Liver (tissue), 10 donors: ENCODE measurements at places on chromosomes 4 and X. TPM values are rescaled to one million over a fixed set of nuclear protein-coding genes. Genes with fewer than 3 reads are reported as not detected.
A peak's percentile ranks its signal among the peaks of the same experiment; 100 is the strongest.

DNA sequence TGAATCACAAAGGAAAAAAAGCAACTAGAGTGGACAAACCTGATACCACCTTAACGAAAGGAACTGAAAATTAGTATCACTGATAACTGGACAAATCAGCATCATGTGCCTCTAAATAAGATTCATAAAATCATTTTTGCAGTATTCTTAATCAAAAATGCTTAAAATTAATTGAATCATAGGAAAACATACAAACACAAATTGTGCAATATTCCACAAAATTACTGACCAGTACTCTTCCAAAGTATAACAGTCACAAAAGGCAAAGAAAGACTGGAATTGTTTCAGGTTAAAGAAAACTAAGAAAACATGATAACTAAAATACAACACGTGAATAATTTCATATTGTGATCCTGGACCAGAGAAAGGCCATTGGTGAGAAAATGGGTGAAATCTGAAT is 27.1 kb downstream of the FBXW7 start:
- DNase-seq: no peak

DNA sequence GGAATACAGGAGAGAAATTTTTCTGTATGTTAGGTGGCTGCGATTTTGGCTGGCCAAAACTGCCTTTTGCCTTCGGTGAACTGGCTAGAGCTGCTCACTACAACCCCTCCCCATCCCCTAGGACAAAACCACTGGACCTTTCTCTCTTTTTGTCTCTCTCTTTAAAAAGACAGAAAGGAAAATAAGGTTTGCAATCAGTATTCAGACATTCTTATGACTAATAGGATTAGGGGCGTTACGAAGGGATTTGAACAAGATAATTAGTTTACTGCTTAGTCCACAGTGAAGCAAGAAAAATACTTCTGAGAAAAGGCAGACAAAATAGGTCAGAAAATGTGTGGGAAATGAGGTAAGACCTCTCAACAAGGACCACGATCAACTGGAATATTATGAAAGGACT is 180.4 kb downstream of the SLIT2 start:
- no peaks in the 10 kb centered on the region for H3K36me3 ChIP-seq
- DNase-seq: no peak
- H3K4me1 ChIP-seq: no peaks in the 10 kb centered on the region
- no peak overlapping the region for H3K4me3 ChIP-seq

DNA sequence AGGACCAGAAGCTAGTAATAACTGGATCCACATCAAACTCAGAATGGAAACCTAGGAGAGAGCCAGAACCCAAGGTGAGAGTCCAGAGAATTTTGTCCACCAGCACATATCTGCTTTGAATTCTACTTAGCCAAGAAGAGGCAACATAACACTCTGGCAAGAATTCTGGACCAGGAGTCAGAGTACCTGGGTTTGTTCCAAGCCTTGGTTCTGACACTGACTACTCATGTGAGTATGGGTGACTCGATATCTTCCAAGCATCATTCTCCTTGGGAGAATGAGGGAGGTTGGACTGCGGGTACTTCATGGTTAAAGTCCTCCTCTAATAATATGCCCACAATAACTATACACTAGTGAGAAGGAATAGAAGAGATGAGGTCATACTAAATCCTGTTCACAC is 144.0 kb upstream of the JADE1 start:
- no peak overlapping the region for H3K27ac ChIP-seq
- no peaks in the 10 kb centered on the region for H3K4me1 ChIP-seq
- DNase-seq: no peak
- no peak overlapping the region for H3K4me3 ChIP-seq
- no peaks in the 10 kb centered on the region for H3K27me3 ChIP-seq
- no peaks in the 10 kb centered on the region for H3K36me3 ChIP-seq

Gene UCP1
- not detected for polyA plus RNA-seq

DNA sequence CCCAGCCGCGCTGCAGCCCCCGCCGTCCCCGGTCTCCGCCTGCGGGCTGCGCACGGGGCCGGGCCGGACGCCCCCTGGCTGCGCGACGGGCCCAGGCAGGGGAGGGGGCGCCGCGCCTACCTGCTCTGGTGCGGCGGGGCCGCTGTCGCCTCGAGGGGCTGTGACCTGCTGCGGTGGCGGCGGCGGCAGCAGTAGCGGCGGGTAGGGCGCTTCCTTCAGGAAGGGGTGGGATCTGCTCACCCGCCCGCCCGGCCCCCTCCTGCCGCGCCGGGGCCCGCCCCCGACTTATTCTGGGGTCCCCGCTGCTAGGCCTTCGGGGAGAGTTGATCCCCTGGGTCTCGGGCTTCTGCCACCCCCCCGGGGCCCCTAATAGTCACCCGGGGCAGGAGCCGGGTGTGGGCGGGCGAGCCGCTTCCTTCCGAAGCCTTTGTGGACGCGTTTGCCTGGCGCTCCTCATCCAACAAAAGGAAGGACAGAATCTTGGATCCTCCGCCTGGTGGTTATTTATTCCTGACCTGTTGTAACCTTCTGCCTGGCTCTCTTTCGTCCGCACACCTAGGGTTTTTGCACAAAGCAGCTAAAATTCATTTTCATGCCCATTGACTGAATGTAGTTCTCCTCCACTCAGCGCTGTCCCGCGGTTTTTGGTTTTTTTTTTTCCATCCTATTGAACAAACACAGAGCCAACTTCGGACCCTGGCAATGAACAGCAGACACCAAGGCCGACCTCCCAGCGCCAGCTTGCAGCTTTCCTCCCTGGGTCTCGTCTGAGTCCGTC is at the start of gene TMEM150C:
Gene TMEM150C (minus strand): TSS at position 203 of the 778 bp plus-strand sequence. CDS start 57,331 bp downstream, outside the sequence.
- H3K4me3 ChIP-seq: peak within 1 kb of the TSS; percentile 61
- peaks cover 15% of the 10 kb centered on the region for H3K4me1 ChIP-seq
